Activated CD4-positive, alpha-beta T cell treated with anti-CD3 and anti-CD28 coated beads for 48 hours (primary cell): ENCODE measurements at places on chromosomes 5 and 9.

- no peak for DNase-seq
Observed at GRCh38 chr5:20833081-20833627, 845.2 kb upstream of the CDH18 start.

- DNase-seq, result no peak
Observed at GRCh38 chr9:124537926-124538325, 30.7 kb upstream of the NR5A1 start.

DNA sequence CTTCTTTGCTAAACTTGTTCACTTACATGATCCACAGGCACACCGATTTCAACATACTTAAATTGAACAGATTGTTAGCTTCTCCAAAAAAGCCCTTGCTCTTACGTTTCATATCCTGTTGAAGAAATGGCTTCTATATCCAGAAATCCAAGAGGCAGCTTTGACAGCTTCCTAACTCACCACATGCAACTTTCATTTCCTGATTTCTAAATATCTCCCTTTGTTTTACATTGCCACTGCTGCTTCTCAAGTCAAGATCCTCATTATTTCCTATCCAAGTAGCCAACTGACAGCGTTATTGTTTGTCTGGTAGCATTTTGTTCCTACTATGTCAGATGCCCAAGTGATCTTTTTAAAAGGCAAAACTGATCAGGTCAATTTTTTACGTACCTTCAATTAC, 913.2 kb upstream of the TYRP1 start:
- DNase-seq, result no peak

GRCh38 chr5:51958473-51958872, 575.2 kb downstream of the ISL1 start:
- no peak for DNase-seq

- DNase-seq, result no peak
Observed at GRCh38 chr9:133733796-133734533, 4.2 kb downstream of the SARDH start.

- DNase-seq, result peak; percentile 0
Observed at GRCh38 chr9:93300585-93301081, 116.7 kb downstream of the WNK2 start.

GRCh38 chr9:16257604-16258003, 612.9 kb downstream of the BNC2 start:
- no peak for DNase-seq

DNA sequence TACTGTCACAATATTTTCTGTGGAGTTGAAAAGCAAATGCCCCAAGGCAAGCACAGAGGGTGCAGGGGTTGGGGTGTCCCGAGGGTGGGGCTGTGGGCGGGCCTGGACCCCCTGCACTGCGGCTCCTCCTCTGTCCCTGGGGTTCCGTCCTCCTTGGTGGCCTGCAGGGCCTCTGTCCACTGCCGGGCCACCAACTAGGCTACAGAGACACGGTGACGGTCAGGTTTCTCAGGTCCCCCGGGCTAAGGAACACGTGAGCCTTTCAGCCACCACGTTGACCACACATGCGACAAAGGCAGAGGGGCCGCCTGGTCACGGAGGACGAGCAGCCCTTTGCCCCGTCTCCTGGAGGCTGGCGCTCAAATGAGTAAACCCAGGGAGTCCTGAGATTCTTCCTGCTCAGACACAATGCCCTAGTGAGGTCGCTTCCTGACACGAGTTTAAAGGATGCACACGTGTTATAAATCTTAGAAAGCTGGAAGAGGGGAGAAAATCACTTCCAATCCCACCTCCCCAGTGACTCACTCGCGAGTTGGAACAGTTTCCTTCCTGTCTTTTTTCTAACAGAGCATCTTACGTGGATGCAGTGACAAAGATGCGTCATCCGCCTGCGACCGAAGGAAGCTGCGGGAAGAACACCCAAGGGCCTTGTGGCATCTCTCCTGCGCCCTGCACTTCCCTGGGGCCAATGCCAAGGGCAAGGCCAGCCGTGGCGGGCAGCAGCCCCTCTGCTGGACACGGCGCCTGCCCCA, 24.8 kb upstream of the OBP2B start:
- DNase-seq, result no peak

- DNase-seq, result no peak
Observed at GRCh38 chr9:83960991-83961390, 19.0 kb downstream of the HNRNPK start.

GRCh38 chr5:392431-392988, 50.5 kb upstream of the EXOC3 start:
- peak; percentile 91 for DNase-seq

DNA sequence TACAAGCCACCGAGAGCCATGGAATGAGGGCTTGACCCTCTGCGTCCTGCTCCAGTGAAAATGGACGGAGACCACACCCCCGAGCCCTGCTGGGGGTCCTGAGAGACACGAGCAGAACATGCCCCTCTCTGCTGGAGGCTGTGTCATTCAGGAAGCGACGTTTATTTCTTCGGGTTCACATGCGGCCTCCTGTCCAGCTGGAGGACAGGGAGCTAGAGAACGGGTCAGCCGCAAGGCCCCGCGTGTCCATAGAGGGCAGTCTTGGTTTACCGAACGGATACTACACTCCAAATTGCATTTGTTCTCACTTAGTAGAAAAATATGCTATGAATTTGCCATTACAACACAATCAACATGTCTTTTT, 36.1 kb downstream of the MRPL36 start:
- DNase-seq, result peak; percentile 51

DNA sequence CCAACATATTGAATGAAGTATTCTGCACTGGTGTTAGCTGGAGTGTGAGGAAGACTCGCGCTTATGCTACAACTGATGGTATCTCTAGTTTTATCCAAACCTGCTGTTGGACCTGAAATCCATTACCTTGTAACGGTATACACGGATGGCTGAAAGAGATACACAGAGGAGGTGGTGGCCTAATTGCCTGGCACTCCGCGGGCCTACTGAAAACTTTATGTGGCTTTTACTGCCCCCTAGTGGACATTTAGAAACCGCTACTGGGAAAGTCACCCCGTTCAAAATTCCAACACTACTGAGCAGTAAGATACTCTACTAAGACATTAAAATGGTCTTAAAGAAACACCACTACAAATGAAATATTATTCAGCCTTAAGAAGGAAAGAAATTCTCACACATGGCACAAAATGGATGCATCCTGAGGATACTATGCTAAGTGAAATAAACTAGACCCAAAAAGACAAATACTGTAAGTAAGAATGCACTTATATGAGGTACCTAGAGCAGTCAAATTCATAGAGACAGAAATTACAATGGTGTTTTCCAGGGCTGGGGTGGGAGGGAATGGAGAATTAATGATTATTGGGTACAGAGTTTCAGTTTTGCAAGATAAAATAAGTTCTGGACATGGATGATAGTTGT, 100.4 kb downstream of the TTLL11 start:
- DNase-seq, result peak; percentile 57

DNA sequence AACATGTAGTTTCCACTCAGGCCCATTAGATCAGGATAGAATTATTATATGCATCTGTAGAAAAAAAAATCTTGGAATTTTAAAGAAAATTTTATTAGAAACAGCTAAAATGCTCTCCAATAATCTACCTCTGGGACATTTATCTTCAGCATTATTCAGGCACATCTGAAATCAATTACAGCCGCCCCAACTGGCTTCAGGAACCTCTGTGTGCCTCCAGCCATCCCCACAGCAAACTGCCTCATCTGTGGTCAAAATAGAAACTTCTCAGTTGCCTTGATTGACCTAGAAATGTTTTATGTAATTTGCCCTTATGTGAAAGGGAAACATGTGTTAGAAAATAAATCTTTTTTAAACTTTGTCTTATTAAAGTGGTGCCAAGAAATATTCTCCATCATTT, 120.1 kb upstream of the LPAR1 start:
- no peak for DNase-seq

DNA sequence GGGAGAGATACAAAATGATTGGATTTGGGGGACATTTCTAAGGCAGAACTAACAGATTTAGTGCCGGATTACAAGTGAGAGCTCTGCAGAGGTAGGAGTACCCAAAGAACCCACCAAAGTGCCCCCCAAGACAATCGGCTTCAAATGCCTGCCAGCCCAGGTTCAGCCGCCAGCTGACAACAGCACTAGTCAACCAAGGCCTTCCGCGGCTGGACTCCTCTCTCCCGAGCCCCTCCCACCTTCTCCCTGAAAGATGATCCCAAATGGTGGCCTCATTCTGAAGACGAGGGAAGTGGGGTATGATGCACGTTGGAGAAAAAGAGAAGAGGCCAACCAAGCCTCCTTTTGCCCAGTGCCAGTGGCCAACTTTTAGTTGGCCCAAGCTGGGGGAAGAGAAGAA, 210.4 kb upstream of the SLC30A5 start:
- no peak for DNase-seq

DNA sequence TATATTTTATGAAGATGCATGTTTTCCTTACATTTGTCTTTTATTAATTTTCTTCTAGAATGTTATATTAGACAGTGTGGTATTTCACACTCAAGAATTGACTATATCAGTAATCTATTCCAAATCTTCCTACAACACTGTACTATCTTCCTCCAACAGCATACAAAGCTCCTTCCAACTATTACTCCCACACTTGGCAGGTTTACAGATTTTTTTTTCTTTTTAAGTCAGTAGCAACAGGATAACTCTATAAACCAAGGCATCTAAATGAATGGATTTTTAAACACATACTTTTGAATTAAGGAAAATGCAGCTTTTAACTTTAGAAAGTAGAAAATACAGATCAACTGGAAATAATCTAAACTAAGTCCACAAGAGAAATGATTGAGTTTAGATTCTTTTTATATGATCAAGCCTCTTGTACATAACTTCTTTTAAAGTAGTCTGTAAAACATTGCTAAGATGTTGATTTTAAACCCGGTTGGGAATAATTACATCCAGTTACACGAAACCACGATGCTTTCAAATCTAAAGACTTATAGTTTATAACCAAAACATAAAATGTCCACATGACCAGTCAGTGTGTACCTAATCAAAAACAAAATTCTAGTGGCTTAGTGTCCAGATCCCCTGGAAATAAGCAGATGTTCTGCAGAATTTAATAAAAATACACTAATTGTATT, 281.6 kb downstream of the ADAMTS6 start:
- DNase-seq, result no peak

DNA sequence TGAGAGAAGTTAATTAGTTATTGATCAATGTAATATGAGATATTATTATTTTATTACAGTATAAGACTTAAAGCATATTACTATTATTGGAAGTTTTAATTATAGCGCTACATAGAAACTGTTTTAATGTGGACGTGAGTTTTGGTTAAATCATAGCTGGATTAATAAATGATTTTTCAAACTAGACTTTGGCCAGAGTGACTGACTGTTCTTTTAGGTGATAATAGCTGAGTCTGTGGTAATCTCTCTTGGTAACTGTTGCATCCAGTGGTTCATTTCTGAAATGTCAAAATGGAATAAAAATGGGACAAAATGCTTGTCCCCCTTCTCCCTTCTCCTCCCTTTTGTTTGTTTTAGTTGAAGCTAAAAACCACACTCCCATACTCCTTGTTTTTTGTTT, 28.1 kb downstream of the ANKHD1 start:
- DNase-seq, result no peak

DNA sequence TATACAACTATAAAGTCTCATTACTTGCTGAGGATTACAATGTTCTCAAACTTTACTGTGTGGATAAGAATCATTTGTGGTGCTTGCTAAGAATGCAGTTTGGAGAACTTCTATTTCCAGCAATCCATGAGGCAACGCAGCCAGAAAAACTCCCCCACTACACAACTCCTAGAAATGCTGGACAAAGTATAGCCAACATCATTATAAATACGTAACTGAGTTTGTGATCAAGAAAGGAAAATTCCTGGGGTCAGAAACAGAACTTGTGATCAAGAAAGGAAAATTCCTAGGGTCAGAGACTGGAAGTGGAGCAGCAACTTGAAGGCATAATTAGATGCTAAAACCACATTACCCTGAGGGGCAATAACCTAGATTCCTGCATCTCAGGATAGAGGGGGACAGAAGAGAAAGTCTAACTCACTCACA, 81.1 kb downstream of the MAT2B start:
- DNase-seq, result no peak

DNA sequence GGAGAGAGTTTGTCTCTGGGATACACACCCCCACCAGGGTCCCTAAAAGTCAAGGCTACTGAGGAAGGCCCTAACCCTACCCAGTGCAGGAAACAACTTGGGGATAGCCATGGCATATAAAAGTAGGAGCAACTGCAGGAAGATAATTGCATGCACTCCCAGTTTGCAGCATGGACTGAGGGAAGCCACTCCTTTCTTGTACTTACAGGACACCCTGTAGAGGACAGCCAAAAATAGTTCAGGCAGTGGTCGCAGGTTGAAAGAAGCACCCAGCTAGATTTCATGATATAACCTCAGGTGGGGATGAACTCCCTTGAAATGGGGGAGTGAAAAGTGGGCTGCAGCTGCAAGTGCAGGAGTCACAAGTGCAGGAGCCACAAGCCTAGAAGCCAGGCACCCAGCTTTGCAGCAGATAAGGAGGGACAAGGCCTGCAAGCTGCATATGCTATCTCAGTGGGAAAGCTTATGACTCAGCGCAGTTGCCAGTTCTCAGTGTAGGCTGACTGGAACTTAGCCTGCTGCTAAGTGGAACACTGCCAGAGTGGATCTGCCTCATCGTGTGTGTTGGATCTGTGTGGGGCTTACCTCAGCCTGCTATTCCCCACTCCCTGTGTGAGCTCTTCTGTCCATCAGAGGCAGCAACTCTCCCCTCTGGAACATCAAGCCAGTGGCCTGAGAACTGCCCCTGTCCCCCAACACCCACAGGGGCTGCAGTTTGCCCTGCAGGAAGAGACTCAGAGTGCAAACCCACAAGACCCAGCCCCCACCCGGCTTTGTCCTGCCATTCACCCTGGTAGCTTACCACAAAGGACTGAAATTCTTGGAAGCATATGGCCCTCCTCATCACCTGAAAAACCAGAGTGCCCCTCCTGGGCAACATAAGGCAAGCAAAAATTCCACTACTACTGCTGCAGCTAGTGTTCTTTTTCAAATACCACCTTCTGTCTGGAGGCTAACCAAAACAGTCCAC, 42.7 kb downstream of the CYLC2 start:
- no peak for DNase-seq

DNA sequence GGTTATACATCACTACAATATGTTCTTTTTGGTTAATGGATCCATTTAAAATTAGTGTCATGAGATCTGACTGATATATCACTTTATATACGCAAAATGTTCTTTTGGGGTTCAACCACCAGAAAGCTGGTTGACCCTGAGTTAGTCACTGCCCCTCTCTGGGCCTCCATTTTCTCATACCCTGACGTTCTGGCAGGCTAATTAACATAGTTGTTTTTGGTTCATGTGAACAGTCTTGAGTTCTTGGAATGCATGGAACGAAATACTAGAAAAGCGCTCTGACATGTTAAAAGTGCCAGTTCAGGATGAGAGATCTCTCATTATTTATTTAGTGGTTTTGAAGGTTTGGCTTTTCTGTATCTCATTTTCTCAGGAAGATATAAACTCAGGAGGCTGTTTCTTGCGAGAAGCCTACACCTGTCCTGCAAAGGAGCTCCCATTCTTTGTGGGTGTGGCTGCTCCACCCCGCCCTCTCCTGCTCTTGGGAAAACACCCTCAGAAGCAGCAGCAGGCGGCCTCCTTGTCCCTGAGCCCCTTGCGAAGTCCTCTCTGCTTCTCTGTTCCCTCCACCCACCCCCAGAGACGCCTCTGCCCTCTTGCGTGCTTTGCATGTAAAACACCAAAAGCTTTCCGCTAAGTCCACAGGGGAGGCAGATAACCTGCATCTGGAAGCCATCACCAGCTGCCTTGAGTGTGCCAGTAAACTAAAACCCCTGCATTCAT, 302.4 kb upstream of the PANK3 start:
- DNase-seq, result no peak
